Mammary microvascular endothelial cell (primary cell): ENCODE measurements at places on chromosomes 2 and 18. TPM values are rescaled to one million over a fixed set of nuclear protein-coding genes. Genes with fewer than 3 reads are reported as not detected.

Gene CD8B
- total RNA-seq, result not detected in 2 replicates

Gene RGPD3
- total RNA-seq, result 0.10 and 0.13 TPM in 2 replicates

Gene UGT1A6
- total RNA-seq, result not detected in 2 replicates

Gene DOK6
- under 0.01 TPM in 1 of 2 replicates, not detected in the other for total RNA-seq

Gene AKAIN1
- total RNA-seq, result not detected in 2 replicates

Gene SULT1C4
- total RNA-seq, result 4.1 and 6.7 TPM in 2 replicates

Gene SLC20A1
- 67.3 and 78.7 TPM in 2 replicates for total RNA-seq

Gene PRKAG3
- not detected in 2 replicates for total RNA-seq

Gene NUP35
- total RNA-seq, result 18.7 and 21.9 TPM in 2 replicates

Gene CRYBA2
- total RNA-seq, result not detected in 2 replicates

Gene SIX3
- total RNA-seq, result not detected in 2 replicates
